Peyer's patch (tissue), 4 donors: ENCODE measurements at places on chromosomes 3 and 15.

- no peak for DNase-seq
Observed at GRCh38 chr3:123075359-123075758, 8.5 kb downstream of the PDIA5 start.

- DNase-seq: no peak
Observed at GRCh38 chr3:7421065-7421464, 560.1 kb downstream of the GRM7 start.

DNA sequence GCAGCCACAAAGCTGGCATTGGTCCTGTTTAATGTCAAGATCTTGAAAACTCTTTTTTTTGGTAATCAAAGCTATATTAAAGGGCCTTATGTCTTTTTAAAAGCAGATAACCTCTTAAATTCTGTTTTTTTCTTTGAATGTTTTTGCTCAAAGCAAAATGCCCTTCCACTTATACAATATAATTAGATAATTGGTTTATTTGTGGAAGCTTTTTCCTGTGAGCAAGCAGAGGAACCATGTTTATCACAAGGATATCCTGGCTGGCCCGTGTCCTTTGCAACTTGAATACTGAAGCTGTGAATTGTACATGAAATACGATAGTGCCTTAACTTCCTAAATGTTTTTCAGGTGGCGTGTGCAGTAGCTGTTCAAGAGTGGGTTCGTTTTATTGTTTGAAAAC lies 2.6 kb downstream of the ST3GAL6 start:
- no peak for DNase-seq

DNA sequence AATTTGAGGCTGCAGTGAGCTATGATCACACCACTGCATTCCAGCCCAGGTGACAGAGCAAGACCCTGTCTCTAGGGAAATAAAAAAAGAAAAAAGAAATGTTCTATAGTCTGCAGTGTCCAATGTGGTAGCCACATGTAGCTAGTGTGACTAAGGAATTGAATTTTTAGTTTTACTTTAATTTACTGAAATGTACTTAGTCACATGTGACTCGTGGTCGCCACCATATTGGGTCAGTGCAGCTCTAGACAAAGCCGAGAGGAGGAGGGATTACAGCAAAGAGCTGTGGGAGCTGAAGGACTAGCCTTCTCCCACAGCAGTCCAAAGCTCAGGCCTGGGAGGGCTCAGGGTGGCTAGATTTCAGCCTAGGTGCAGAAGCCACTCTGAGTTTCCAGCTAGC lies 65.9 kb upstream of the NTRK3 start:
- DNase-seq: no peak

DNA sequence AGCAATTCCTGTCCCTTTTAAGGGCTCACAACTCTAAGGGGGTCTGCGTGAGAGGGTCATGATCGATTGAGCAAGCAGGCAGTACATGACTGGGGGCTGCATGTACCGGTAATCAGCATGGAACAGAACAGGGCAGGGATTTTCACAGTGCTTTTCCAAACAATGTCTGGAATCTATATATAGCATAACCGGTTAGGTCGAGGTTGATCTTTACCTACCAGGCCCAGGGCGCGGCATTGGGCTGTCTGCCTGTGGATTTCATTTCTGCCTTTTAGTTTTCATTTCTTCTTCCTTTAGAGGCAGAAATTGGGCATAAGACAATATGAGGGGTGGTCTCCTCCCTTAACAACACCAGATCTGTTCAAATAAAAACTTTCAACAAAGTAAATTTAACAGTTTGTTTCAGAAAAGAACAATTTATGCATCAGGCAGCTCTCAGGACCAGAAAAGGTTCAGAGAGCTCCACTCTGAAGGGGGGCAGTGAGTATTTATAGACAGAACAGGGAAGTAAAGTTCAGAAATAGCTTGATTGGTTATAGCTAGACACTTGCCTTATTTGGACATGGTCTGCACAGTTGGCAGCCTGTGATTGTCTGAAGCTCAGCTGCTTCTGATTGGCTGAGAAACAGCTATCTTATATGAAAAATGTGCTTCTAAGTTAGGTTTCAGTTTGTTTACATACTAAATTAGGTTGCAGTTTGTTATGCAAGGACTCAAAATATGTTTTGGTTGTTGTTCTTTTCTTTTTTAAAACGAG lies 17.2 kb upstream of the B4GALT4 start:
- DNase-seq: no peak

DNA sequence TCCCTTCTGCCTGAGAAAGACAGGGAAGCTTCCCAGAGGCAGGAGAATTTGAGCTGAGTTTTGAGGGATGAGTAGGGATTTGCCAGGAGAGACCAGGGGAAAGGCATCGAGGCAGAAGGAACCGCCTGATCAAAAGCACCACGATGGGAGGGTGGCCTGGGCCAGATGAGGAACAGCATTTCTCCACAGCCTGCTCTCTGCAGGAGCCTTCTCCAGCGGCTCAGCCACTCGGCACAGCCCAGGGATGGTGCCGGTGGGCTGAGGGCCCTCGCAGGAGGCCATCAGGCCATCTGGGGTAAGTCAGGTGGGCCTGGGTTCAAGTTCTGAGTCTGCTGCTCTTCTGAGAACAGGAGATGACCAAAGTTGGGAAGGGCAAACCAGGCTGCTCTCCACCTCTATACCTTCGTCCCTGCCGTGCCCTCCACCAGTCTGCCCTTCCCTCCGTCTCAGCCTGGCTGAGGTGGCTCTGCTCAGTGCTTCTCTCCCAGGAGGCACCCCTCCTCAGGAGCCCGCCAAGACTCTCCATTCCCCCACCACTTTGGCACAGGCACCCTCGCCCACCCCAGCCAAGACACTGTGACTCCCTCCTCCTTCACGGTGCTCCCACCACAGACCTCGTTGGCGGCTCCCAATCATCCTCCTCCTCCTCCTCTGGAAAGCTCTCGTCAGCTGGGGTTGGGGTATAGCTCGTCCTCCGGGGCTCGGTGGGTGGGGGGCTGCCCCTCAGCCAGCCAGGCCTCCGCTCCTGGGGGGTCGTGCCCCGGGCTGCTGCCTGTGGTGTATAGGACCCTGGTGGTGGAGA lies 34.9 kb downstream of the GRIP2 start:
- DNase-seq: no peak

DNA sequence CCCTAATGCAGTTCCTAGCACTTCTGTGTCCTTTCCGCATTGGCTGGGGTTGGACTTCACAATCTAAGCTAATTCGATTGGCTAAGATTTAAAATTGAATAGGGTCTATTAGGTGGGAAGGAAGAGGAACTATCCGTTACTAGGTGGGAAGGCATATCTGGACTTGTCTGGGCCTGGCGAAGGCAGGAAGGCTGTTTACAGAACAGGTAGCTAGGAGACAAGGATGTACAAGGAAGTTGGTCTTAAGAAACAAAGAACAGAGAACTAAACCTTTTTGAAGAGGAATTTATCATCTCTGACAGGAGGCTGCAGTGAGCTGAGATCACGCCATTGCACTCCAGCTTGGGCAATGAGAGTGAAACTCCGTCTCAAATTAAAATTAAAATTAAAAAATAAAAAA lies 17.3 kb upstream of the ATG7 start:
- no peak for DNase-seq

DNA sequence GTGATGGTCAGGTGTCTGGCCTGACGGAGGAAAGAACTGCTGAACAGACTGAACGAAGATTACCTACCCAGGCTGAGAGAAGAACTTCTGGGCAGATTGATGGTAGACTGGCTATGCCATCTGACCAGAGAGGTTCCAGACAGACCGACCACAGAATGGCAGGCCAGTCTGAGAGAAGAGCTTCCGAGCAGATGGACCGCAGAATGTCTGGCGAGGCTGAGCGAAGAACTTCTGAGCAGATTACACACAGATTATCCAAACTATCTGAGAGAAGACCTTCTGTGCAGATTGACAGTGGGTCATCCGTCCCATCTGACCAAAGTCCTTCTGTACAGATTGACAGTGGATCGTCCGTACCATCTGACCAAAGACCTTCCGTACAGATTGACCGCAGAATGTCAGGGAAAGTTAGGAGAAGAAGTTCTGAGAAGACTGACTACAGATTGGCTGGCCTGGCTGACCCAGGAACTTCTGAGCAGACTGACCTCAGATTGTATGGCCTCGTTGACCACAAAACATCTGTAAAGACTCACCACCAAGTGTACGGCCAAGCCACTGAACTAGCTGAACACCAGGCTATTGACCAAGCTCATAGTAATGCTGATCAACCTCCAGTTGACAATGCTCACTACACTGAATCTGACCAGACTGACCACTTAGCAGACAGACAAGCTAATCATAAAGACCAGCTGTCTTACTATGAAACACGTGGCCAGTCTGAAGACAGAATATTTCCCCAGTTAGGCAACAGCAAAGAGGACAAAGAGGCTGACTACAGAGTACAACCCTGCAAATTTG lies 812 bp downstream of the TEX55 start:
- no peak for DNase-seq
